ENCODE measurements at places on chromosomes 2 and 18.
A peak's percentile ranks its signal among the peaks of the same experiment; 100 is the strongest.

- DNase-seq = no peak
Observed at GRCh38 chr2:60365556-60365955, 187.9 kb downstream of the BCL11A start.

DNA sequence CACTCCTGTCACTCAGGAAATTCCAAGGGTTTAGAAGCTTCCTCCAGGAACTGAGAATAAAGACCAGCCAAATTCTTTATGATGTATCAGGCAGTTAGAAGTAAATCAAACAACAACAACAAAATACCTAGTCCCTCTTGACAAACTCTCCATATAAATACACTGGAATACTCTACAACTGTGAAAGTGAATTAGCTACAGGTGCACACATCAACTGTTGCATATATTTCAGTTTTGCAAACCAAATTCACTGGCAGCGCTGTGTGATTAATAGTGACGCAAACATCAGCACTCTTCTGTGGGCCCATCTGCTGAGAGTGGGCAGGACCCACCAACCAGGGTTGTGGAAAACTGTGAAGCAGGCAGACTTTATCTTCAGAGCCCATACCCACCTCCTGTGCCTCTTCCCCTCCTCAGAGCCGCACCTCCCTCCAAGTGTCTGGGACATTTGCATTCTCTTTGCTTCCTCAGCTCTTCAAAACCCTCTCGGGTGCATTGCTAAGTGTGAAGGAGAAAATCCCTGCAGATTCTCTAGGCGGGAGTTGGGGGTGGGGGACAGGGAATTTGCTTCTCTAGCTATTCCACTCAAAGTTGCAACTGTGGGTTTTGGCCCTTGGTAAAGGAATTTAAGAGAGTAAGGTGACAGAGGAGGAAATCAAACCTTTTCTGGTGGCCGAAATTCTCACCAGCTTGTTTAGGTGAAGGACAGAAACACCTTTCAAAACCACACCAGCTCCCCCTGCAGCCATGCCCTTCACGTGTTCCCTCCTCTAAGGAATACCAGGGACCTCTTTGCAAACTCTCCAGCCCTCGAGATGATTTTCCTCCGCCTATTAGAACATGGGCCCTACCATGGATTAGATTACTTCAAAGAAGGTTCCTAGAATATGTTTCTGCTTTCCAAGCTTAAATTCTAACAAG, 119.3 kb downstream of the MRO start:
- no peak for DNase-seq

DNA sequence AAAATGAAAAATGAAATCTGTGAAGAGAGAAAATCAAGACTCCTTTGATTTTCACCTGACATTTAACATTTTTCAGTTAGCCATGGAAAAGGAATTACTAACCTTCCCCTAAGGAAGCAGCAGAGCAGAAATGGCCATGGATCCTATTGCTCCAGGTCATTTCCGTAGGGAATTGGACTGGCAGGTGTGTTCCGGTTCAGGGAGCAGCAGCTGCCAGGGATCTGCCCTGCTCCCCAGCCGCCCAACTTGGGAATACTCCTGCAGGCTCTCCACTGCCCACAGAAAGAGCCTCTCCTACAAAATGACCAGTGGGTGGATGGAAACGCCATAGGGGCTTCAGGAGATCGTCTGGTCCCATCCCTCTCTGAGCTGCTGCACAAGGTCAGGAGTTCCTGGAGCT, 86.0 kb upstream of the MAPK4 start:
- DNase-seq = no peak

- peak; percentile 49 for DNase-seq
Observed at GRCh38 chr18:59783138-59783537, 85.9 kb upstream of the CCBE1 start.

DNA sequence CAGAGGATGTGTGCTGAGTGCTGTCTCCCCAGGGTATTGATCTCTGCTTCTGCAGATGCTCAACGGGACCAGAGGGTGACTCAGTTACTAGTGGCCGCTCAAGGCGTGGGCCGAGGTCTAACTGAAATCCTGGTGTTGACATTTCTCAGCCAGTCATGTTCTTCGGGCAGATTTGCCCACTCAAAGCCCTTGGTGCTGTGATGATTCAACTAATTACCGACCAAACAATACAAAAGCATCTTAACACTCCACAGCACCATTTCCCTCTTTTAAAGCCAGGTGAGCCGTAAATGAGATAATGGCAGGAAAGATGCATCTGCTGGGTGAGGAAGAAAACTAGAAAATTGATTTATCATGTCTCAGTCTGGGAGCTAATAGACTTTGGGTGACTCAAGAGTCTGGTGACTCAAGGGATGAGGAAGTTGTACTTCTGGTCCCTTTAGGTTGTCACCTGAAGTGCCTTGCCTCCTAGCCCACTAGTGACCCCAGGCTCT, 32.7 kb upstream of the PRLH start:
- DNase-seq = no peak

- DNase-seq = no peak
Observed at GRCh38 chr18:13915995-13916431, 677 bp upstream of the MC2R start.

DNA sequence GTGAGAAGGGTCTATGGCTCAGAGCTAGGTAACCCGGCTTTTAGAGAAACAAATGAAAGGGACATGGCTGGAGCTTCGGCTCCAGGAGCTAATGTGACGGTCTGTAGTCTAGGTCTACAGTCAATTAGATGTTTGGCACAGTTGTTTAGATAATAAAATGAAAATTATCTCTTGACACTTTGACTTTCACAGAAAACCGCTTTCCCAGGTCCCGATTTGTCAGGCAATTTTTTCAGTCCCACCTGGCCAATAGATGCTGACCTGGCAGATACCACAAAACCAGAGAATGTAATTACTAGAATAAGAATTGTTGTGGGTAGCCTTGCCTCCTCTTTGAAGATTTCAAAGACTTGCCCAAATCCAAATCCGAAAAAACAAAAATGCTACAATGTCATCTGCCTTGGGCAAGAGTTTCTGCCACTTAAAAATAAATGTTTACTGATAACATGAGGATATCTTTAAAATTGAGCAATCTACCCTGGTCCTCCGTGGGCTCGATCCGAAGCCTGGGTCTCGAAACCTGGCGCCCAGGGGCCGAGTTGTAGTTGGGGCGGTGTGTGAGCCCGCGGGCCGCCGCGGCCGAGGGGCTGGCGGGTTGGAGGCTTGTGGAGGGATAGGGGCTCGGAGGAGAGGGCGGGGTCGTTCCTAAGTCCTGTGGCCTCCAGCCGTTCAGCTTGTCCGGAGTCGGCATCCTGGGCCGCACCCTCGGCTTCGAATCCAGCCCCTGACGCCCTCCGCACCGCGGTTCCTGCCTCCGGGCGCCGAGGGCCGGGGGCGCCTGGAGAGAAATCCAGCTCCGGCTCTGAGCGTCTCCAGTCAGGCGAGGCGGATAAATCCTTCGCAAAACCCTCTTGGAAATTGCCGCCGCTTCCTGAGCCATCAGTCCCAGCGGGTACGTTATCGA, 2.3 kb downstream of the EMX1 start:
- DNase-seq = no peak

- no peak for DNase-seq
Observed at GRCh38 chr2:118639371-118639770, 208.1 kb downstream of the EN1 start.

GRCh38 chr18:69683176-69683575, 264.5 kb downstream of the CD226 start:
- DNase-seq = no peak

DNA sequence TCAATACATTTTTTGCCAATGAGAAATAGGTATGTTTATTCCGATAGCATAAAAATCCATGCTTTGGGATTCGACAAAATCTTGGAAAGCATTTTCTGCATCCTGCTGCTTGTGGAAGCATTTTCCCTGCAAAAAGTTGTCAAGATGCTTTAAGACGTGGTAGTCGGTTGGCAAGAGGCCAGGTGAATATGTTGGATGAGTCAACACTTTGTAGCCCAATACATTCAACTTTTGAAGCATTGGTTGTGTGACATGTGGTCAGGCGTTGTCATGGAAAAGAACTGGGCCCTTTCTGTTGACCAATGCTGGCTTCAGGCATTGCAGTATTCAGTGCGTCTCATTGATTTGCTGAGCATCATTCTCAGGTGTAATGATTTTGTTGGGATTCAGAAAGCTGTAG, 764.5 kb downstream of the TRIB2 start:
- DNase-seq = no peak

DNA sequence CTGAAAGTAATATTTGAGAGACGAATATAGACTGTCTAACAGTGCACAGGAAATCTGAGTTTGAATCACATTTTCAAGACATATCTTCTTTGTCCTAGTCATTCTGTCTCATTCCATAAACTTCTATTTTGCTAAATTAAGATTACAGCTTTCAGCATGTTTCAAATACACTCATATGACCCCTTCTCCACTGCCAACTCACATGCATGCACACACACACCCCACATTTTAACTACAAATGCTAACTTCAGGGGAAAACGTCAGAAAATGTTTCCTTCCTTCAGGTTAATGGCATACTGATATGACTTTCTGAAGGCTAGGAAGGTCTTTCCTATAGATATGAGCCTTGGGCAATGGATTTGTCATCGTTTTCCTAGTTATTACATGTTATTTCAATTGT, 373.7 kb downstream of the RBM43 start:
- DNase-seq = no peak

DNA sequence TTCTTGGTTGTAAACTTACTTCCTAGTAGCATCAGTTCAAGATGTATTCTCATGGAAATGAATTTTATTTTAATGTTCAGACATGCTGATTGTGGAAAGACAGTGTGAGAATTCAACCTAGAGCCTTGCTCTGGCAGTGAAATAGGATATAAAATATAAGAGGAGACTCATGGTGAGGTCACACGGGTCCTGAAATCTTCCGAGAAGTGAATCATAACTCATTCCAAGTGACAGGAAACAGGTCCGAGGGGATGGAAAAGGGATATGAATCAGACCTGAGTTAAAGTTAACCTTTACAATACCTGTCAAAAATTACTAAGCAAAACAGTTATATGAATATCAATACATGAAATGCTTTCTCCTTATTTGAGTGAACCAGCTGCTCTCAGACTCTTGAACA, 185.2 kb upstream of the LRRTM1 start:
- peak; percentile 71 for DNase-seq

DNA sequence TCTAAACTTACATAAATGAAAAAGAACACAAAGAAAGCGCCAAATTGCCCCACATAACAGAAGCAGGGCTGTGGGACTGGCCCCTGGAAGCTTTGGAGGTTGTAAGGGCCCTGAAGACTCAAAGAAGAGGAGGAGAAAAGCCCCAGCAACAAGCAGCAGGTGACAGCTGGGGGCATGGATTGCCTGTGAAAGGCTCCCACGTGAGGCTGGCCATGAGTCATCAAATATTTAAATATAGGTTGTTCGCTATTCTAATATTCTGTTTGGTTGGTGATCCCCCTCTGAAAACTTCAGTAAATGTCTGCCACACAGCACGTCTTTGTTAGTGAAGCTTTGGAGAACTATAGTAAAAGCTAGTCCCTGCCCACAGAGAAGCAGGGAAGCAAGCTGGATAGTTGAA, 132.4 kb downstream of the MREG start:
- DNase-seq = no peak

DNA sequence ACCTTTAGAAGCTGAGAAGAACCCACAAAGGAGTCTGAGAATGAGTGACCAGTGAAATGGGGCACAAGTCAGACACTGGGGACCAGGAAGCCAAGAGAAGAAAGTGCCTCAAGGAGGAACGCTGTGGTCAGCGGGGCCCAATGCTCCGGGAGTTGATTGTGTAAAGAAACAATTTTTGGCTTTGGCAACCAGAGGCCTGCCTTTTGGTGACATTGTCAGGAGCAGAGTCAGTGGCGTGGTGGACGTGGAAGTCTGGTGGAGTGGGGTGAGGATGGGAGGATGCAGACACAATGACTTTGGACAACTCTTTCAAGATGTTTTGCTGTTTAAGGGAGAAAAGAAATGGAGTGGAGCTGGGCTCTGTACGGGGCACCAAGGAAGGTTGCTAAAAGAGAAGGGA, 100.2 kb upstream of the SEC11C start:
- DNase-seq = no peak

- peak; percentile 75 for DNase-seq
Observed at GRCh38 chr2:46825939-46826568, 89.6 kb downstream of the MCFD2 start.

DNA sequence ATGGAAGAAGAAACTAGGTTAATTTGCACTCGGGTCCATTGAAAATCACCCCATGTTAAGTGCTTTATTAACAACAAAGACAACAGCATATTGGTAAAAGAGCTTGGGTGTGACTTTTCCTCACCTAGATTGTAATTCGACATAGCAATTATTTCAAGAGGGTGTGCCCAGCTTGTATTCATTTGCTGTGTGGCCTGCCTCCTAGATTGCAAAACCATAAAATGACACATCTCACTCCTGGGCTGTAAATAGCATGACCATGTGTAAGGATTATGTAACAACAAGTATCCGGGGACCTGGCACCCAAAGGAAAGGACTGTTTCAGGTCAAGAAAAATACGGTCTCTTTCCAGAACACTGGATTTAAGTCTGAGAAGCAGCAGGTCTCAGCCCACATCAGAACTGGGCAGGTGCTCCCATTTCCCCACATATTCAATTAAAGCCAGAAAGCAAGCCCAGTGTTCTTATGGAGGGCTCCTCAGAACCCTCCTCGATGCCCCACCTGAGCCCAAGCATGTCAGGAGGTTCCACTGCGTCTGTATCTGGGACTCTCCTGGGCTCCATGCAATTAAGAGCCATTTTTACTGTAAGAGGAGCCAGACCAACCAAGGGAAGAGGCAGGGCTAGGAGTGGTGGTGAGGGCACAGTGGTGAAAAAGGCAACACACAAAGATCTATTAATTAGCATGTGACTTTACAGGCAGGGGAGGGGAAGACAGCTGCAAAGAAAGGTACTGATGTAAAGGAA, 39.2 kb downstream of the MREG start:
- peak; percentile 47 for DNase-seq

DNA sequence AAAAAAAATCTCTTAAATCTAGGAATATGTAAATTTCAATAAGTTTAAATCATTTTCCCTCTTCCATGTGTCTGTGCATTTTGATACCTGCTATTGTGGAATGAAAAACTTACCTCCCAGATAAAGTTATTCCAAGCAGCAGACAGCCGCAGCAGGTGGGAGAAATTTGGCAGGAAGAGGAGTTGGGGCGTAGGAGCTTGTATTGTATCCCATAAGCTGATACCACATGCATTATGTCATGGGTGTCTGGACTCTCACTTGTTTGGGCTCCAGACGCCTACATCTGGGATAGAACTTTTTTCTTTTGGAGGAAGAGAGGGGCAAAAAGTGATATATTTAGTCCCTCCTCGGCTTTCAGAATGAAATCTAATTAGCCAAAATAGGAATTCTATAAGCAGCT, 59.3 kb upstream of the TCF4 start:
- no peak for DNase-seq

Data from amniotic epithelial cell (primary cell).